Endodermal cell (in vitro differentiated cells): ENCODE measurements at places on chromosomes 2 and 18. TPM values are rescaled to one million over a fixed set of nuclear protein-coding genes. Genes with fewer than 3 reads are reported as not detected.

Gene BUB1
- total RNA-seq, result 78.5 to 121 TPM (median 118 TPM) in 3 replicates

Gene FBXO48
- 1.0 and 1.3 TPM in 2 replicates for total RNA-seq

Gene IL37
- total RNA-seq, result not detected in 3 replicates

Gene CABYR
- total RNA-seq, result 10.0 to 11.8 TPM (median 10.7 TPM) in 3 replicates

Gene FAM124B
- total RNA-seq, result 0.72 and 1.2 TPM in 2 replicates

Gene MALL
- 1.5 to 2.7 TPM (median 2.3 TPM) in 3 replicates for total RNA-seq

Gene SLC30A3
- total RNA-seq, result 1.0 and 1.5 TPM in 2 replicates

Gene OBSL1
- 156 to 306 TPM (median 161 TPM) in 3 replicates for total RNA-seq

Gene ELOA2
- total RNA-seq, result not detected in 3 replicates

Gene IL1F10
- not detected in 2 replicates for total RNA-seq

Gene GALNT3
- 9.5 and 9.7 TPM in 2 replicates for total RNA-seq

Gene GBX2
- not detected in 3 replicates for total RNA-seq

Gene COL4A4
- total RNA-seq, result 1.9 to 2.9 TPM (median 2.9 TPM) in 3 replicates

Gene GATA6
- total RNA-seq, result 148 and 158 TPM in 2 replicates

Gene MREG
- total RNA-seq, result 7.8 to 17.2 TPM (median 13.0 TPM) in 3 replicates

Gene DRC1
- total RNA-seq, result 0.33 to 0.75 TPM (median 0.65 TPM) in 3 replicates

Gene CRYGD
- total RNA-seq, result 2.2 and 3.3 TPM in 2 replicates

Gene PAIP2B
- total RNA-seq, result 28.8 to 33.9 TPM (median 29.6 TPM) in 3 replicates

Gene ASB18
- not detected in 2 replicates for total RNA-seq

Gene TSPYL6
- not detected in 3 replicates for total RNA-seq

Gene ABCB11
- 0.04 TPM in 1 of 3 replicates, not detected in the others for total RNA-seq

Gene PER2
- total RNA-seq, result 10.6 and 13.5 TPM in 2 replicates

Gene ZNF397
- 40.6 and 44.1 TPM in 2 replicates for total RNA-seq

Gene PROC
- 0.46 to 0.56 TPM in 2 of 3 replicates, not detected in the other for total RNA-seq

Gene CFAP65
- total RNA-seq, result 1.5 and 1.7 TPM in 2 replicates

Gene NBEAL1
- 20.1 and 20.4 TPM in 2 replicates for total RNA-seq

Gene TLX2
- 0.27 to 0.53 TPM in 2 of 3 replicates, not detected in the other for total RNA-seq

Gene TEX44
- total RNA-seq, result not detected in 2 replicates

Gene ANKRD62
- total RNA-seq, result not detected in 2 replicates

Gene NRBP1
- total RNA-seq, result 145 and 153 TPM in 2 replicates

Gene NYAP2
- not detected in 3 replicates for total RNA-seq

Gene CHRNG
- total RNA-seq, result not detected in 3 replicates

Gene CRYGC
- total RNA-seq, result not detected in 3 replicates

Gene RHOB
- total RNA-seq, result 25.6 to 52.4 TPM (median 28.5 TPM) in 3 replicates

Gene SEPTIN10
- 118 to 128 TPM (median 120 TPM) in 3 replicates for total RNA-seq

Gene ANKRD36
- 20.6 and 26.8 TPM in 2 replicates for total RNA-seq

Gene SCTR
- 0.20 and 0.36 TPM in 2 replicates for total RNA-seq

Gene C1QL2
- total RNA-seq, result not detected in 3 replicates

Gene FBXO41
- 11.2 to 18.6 TPM (median 12.0 TPM) in 3 replicates for total RNA-seq

Gene NTSR2
- total RNA-seq, result not detected in 2 replicates

Gene C18orf54
- total RNA-seq, result 14.4 to 31.9 TPM (median 29.5 TPM) in 3 replicates

Gene EFR3B
- 8.0 and 11.0 TPM in 2 replicates for total RNA-seq

Gene C2orf80
- total RNA-seq, result not detected in 3 replicates

Gene ERFE
- 0.48 and 0.50 TPM in 2 replicates for total RNA-seq

Gene RAB6C
- 0.22 TPM in 1 of 3 replicates, not detected in the others for total RNA-seq

Gene CRYBA2
- 2.4 and 3.5 TPM in 2 replicates for total RNA-seq

Gene REG3A
- total RNA-seq, result not detected in 3 replicates

Gene SNORC
- total RNA-seq, result 3.0 to 6.2 TPM (median 5.0 TPM) in 3 replicates

Gene CDK5R2
- 0.95 to 1.3 TPM (median 1.2 TPM) in 3 replicates for total RNA-seq
